ENCODE measurements at places on chromosomes 3 and 15.
A peak's percentile ranks its signal among the peaks of the same experiment; 100 is the strongest.

- DNase-seq: no peak
These were observed 48.9 kb downstream of the RFTN1 start for GRCh38 chr3:16464511-16465148.

GRCh38 chr3:40328374-40328773 lies 18.9 kb downstream of the EIF1B start:
- DNase-seq: no peak

DNA sequence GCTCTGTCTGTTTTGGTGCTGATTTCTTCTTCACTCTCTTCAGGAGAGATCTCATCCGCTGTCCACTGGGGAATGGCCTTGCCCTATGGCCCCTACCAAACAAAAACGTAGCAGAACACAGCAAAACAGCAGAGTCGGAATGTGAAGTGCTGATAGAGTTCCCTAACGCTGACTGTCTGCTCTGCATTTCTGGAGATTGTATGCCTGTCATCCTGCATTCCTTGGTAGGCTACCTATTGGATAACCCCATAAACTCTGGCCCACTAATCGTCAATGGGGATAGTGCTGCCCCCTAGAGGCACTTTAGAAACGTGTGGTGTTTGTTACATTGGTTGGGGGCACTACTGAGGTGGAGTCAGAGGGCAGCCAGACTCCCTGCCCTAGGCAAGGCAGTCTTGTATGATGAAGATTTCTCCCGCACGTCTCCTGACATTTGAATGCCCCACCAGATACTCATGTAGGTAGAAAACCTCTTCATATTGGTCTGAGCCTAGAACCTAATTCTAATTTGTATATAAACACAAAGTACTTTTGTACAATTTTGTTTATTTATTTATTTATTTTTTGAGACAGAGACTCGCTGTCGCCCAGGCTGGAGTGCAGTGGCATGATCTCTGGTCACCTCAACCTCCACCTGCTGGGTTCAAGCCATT lies 15.6 kb upstream of the MAGEF1 start:
- peak; percentile 56 for DNase-seq

DNA sequence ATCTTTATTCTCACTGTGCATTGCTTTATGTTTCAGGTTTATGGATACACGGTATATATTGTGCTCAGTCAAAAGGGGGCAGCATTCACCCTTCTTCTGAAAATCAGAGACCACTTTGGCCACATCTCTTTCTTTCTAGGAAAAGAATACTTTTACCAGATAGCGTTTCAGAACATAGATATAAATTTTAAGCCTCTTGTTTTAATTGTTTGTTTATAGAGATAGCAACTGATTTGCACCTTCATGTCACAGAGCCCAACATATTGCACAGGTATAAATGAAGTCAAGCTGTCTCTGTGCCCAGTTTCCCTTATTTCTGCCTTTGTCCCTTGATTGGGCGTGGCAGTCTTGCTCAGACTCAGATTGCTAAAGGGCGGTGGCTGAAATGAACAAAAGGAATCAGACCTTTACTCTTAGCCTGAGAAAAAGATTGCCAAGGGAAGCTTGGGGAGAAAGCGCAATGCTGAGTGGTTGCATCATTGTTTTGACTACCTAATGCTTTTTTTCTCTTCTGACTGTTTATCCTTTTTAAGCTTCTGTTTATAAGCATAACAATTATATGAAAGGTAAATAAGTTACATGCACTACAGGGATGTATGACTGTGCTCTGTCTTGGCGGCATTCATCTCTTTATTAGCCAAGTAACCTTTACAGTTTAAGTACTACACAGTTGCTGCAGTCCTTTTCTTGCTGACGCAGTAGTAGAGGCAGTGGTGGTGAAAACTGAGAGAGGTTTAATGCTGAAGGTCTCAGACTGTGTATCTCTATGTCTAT lies 70.8 kb upstream of the ZBTB20 start:
- DNase-seq: peak; percentile 3

DNA sequence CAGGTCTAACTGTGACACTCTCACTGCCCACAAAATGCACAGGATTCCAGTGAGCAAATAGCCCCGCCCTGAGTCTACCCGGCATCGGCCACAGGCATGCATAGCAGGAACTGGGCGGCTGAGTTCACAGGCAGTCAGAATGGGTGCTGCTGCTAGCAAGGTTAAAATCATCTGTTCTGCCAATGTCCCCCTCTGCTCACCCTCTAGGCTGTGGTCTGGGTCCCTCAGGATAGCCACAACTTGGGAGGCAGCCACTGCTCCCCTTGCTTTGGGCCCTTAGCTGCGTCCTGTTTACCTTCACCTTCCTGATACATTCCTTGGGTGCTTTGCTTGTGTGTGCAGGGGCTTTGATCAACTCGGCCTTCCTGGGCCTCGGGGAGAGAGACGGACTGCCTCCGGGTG lies 232.9 kb upstream of the RGMA start:
- DNase-seq: no peak

GRCh38 chr3:38095669-38096483 lies 41.1 kb downstream of the ACAA1 start:
- no peak for DNase-seq

DNA sequence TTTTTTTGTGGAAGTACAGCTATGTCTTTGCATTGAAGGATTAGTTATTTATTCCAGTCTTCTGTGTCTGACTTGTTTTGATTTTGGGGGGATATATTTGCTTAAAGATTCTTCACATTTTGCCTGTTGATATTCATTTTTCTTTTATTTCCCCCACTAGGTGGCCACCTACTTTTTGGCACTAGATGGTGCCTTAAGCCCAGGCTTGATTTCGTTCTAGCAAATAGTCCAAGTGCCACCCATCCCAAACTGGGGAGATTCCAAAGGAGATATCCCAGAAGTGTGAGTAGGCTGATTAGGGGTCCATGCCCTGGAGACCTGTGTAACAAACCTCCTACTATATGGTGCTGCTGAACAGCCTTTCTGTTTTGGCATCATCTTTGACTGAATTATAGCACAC lies 80.0 kb upstream of the SPATA16 start:
- no peak for DNase-seq

DNA sequence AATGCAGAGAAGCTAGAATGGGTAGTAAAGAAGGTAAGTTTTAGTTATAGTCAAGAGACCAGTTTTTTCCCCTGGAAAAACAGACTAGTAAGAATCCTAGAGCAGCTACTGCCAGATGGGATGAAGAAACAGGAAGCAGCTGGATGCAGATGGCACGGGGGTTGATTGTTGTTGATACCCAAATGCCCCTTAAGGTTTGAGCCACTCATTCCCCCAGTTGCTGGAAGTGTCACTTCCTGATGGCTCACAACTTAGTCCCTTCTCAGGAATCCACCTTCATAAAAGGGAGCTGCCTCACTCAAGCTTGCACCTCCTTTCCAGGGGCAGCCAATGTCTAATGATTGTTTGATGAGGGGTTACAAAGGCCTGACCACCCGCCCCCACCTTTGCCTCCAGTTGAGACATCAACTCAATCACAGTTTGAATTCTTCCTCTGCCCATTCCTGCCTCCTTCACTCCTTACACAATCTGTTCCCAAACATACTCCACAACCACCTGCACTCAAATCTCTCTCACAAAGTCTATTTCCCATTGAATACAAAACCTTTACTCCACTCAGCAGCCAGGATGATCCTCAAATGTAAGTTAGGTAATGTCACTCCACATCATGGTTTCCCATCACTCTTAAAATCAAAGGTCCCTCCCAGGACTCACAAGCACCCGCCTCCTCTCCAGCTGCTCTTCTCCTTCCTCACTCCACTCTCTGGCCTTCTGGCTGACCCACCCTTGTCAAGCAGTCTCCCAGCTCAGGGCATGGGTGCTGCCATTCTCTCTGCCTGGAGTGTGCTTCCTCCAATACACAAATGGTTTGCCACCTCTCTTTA lies 450.1 kb upstream of the THBS1 start:
- DNase-seq: no peak

DNA sequence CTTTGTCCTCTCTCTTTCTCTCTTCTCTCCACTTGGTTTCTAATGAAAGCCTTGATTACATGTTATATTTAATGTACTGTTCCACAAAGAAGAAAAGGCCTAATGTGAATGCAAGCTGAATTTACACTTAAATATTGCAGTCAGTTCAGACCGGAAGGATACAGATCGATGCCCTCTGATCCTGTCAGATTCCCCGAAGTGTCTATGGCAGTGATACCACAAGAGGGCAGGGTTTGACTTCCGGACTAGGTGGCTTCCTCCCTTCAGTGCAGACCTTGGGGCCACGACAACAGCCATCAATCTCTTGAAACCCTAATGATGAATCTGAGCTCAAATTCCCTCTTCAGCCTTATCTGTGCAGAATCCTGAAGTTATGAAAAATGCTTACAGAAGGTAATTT lies 29.5 kb downstream of the AGTR1 start:
- peak; percentile 4 for DNase-seq

DNA sequence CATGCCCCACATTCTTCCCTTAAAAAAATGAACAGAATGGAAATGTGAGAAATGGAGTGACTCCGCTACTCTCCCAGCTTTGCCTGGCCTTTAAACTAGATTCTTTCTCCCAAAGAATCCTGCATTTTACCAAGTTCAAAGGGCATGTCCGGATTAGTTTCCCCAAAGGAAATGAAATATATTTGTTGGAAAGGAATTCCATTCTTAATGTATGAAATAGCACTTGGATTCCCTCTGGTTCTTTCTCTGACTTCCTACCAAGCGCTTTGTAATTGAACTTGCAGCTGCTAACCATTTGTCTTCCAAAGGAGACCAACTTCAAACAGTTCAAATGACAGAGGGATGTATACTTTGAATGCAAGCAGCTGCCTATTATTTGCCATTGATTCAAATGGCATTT lies 18.9 kb downstream of the MAP2K1 start:
- DNase-seq: no peak

DNA sequence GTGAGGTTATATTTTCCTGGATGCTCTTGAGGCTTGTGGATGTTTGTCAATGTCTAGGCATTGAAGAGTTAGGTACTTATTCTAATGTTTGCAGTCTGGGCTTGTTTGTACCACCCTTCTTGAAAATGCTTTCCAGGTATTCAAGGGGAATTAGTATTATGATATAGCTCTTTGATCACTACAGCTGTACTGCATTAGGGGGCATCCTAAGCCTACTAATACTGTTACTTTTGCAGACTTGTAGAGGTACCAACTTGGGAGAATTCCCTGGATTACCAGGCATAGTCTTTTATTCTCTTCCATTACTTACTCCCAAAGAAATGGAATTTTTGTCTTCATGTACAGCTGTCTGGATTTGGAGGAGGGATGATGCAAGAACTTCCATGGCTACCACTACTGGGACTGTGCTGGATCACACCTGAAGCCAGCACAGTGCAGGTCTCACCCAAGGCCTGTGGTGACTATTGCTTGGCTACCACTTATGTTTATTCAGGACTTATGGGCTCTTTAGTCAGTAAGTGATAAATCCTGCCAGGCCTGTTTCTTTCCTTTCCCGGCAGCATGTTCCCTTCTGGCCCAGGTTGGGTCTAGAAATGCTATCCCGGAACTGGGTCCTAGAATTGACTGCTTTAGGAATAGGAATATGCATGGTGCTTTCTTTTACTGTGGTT lies 402.9 kb downstream of the IL20RB start:
- no peak for DNase-seq

GRCh38 chr3:17469954-17470353 lies 272.5 kb downstream of the TBC1D5 start:
- no peak for DNase-seq

- no peak for DNase-seq
These were observed 131.9 kb upstream of the PROK2 start for GRCh38 chr3:71916747-71917369.

- no peak for DNase-seq
These were observed 55.6 kb upstream of the SEMA6D start for GRCh38 chr15:47661661-47662180.

GRCh38 chr3:160115387-160115786 lies 109.8 kb upstream of the C3orf80 start:
- DNase-seq: no peak

DNA sequence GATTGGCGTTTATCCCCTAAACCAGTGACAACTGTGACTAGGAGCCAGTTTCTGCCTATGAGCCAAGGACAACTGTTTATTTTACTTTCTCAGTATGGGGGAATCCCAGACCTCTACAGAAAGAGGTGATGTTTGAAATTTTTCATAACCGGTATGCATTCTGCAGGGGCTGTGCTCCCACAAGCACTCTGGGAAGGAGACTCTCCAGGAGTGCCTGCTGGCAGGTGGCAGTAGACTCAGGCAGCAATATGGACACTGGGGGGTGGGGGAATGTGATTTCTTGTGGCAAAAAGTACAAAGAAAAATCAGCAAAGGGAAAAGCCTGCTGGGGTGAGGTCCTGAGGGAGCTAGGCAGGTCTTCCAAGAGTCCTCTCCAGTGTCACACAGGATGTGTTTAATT lies 5.9 kb downstream of the TGM4 start:
- DNase-seq: no peak

- no peak for DNase-seq
These were observed 212.0 kb upstream of the TLE3 start for GRCh38 chr15:70309716-70310115.
